ENCODE measurements at places on chromosomes 5 and 9. TPM values are rescaled to one million over a fixed set of nuclear protein-coding genes. Genes with fewer than 3 reads are reported as not detected.

- H3K27ac ChIP-seq: no peak overlapping the region
- peaks cover 19% of the 10 kb centered on the region for H3K4me1 ChIP-seq
- no peak for DNase-seq
- H3K36me3 ChIP-seq: peaks cover 3% of the 10 kb centered on the region
Observed at GRCh38 chr9:126457175-126457547, 130.5 kb downstream of the MVB12B start.

GRCh38 chr9:136882109-136882946 lies 4.0 kb upstream of the TRAF2 start:
- peaks cover 2% of the 10 kb centered on the region for H3K4me1 ChIP-seq
- H3K36me3 ChIP-seq: no peaks in the 10 kb centered on the region
- no peak overlapping the region for H3K4me3 ChIP-seq
- H3K27ac ChIP-seq: no peak overlapping the region
- DNase-seq: no peak
- H3K27me3 ChIP-seq: peaks cover 6% of the 10 kb centered on the region

DNA sequence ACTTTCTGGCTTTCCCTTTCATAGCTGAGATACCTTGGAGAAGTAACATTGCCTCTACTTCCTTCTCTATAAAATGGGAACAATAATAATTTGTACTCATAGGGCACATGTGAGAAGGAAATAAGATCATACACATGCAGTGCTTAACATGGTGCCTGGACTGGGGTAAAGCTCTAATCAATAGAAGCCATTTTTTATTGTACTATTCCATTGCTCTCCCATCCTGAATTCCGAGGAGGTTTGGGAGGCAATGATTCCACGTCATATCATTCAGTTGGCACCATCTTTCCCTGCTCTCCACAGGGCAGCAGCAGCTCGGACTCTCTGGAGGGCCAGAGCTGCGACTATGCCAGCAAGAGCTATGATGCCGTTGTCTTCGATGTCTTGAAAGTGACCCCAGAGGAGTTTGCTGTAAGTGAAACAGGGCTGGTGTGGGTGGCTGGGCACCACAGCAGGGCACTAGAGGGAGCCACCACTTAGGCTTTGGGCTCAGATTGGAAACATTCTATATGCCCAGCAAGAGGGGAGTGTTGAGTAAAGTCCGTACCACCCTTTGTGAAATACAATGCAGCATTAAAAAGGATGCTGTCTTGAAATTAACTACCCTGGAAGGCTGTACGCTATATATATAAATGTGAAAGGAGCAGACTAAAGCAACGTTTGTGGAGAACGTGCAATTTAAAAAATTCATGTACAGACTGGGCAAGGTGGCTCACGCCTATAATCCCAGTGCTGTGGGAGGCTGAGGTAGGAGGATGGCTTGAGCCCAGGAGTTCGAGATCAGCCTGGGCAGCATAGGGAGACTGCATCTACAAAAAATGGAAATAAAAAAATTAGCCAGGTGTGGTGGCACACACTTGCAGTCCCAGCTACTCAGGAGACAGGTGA lies 51.2 kb downstream of the RALGPS1 start:
- no peak overlapping the region for H3K27ac ChIP-seq
- H3K4me3 ChIP-seq: no peak overlapping the region
- DNase-seq: peak; percentile 65
- no peaks in the 10 kb centered on the region for H3K4me1 ChIP-seq

GRCh38 chr5:73820326-73820725 lies 194.3 kb downstream of the ARHGEF28 start:
- DNase-seq: no peak
- no peak overlapping the region for H3K27ac ChIP-seq
- no peaks in the 10 kb centered on the region for H3K4me1 ChIP-seq
- no peaks in the 10 kb centered on the region for H3K36me3 ChIP-seq
- H3K4me3 ChIP-seq: no peak overlapping the region

DNA sequence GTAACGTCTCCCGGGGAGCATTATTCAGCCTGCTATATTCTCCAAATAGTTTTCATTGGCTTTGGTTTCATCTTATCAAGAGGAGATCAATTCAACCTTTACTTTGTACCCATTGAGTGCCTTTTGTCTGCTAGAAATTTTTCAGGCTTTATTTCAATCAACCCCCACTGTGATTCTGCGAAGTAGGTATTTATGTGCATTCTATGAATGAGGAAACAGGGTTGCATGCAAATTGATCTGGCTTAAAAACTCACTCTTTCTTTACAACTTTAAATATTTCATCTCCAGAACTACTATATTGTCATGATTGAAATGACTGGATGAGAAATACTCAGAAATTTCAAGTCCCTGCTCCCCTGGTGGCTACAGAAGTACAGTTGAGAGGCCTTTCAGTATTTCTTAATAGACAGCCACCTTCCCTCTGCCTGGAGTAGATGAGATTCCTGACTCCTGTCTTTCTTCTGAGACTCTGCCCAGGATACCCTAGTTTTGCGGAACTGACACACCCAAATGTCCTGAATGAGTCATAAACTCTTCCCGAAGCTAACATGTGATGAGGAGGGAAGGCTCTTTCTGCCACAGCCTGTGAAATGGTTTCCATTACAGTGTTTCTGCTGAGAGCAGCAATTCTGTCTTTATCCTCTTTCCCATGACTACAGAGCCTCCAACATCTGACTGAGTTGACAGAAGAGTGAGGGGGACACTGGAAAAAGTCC lies 52.6 kb upstream of the TNC start:
- DNase-seq: no peak
- no peak overlapping the region for H3K4me3 ChIP-seq
- no peaks in the 10 kb centered on the region for H3K27me3 ChIP-seq

PHF24 gene
- total RNA-seq: 0.13 TPM

OMD gene
- not detected for total RNA-seq
